HL-60 (cell line): ENCODE measurements at places on chromosomes 3 and 15.

DNA sequence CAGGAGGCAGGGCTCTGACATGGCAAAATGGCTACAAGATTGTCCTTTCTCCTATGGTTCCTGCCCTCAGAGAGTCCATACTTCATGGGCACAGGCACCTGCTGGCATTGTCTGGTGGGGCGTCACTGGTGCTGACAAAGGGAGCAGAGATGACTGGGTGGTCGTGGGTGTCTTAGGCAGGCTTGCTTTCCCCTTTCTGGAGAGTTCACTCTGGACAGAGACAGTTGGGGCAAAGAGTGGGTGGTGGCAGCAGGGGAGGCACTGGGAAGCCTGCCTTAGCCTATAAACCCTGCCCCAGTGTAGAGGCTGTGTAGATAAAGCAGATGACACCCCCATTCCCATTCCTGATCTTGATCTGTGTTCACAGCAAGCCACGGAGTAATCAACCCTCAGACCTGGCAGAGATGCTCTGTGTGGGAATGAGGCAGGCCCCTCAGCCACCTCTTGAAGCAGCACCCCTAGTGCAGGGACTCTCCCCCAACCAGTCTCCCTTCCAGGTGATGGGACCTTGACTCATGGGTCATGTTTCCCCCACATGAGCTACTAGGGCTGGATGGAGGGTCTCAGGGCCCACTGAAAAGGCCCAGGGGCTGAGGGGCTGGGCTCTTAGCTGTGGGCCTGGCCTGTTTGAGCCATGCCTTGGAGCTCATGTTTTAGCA lies 20.7 kb upstream of the DOCK3 start:
- no peak for DNase-seq

GRCh38 chr3:28682121-28682520 lies 333.5 kb upstream of the AZI2 start:
- no peak for DNase-seq

DNA sequence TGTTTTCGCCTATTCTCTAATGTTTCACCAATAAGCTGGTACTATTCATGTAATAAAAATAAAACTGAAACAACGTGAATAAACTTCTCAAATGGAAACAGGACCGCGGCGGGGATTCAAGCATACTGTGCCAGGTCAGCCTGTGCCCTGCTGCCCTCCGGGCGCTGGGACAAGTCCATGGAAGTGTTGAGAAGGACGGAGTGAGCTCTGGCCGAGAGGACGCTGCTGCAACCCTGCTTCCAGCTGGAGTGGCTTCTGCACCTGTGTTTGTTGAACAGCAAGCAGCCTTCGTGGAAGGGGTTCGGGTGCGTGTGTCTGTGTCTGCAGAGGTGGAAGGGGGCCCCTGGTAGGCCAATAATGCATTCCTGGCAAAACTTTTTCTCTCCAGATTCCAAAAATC lies 50.0 kb upstream of the PCSK6 start:
- no peak for DNase-seq

DNA sequence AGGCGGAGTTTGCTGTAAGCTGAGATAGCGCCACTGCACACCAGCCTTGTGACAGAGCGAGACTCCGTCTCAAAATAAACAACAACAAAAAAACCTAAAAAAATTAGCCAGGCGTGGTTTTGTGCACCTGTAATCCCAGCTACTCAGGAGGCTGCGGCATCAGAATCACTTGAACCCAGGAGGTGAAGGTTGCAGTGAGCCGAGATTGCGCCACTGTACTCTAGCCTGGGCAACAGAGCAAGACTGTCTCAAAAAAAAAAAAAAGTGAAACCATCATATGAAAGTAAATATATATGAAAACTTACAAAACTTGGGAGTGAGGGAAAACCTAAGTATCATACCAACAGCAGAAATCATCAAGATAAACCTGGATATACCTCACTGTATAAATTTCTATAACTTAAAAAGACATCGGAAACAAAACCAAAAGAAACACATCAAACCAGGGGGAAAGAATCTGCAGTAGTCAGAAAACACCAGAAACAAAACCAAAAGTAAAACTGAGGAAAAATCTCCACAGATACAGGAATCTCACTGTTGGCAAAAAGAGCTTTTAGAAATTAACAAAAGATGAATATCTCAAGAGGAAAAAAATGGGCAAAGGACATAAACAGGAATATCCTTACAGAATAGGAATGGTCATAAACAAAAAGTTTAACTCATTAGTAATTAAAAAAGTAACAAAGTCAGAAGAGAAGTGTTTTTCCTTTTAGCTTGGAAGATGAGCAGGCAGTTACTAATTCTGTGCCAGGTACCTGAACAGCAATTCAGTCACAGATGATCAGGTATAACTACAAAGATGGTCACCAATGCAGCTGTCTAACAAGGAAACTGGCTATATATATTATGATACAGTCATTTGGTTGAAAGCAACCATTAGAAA lies 41.3 kb downstream of the ETV5 start:
- DNase-seq = no peak

DNA sequence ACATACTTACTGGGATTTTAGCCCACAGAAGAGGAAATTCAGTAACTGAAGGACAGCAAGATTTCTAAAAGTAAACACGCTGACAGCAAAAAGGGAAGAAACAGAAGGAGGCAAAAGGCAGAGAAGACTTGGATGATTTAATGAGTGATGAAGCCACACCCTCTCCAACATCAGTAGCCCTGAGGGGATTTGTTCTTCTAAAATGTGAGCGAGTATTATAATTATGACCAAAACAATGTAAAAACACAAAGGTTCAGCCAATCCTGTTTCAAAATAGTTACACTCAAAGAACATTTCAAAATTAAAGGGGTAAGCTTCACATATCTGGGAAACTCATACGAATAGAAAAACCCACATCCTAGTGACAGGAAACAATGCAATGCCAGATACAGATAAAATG lies 25.0 kb downstream of the MCCC1 start:
- DNase-seq = no peak

- no peak for DNase-seq
Measured at GRCh38 chr15:43429687-43430086, 58.8 kb downstream of the TUBGCP4 start.

DNA sequence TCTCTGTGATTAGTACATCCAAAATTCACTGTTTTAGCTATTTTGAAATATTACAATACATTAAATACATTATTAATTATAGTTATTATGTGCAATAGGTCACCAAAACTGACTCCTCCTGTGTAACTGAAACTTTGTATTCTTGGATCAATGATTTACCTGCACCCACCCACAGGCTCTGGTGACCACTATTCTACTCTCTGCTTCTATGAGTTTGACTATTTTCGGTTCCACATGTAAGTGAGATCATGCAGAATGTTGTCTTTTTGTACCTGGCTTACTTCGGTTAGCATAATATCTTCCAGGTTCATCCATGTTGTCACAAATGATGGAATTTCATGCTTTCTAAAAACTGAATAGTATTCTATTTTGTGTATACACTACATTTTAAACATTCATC lies 43.8 kb downstream of the SLC2A2 start:
- DNase-seq = no peak

DNA sequence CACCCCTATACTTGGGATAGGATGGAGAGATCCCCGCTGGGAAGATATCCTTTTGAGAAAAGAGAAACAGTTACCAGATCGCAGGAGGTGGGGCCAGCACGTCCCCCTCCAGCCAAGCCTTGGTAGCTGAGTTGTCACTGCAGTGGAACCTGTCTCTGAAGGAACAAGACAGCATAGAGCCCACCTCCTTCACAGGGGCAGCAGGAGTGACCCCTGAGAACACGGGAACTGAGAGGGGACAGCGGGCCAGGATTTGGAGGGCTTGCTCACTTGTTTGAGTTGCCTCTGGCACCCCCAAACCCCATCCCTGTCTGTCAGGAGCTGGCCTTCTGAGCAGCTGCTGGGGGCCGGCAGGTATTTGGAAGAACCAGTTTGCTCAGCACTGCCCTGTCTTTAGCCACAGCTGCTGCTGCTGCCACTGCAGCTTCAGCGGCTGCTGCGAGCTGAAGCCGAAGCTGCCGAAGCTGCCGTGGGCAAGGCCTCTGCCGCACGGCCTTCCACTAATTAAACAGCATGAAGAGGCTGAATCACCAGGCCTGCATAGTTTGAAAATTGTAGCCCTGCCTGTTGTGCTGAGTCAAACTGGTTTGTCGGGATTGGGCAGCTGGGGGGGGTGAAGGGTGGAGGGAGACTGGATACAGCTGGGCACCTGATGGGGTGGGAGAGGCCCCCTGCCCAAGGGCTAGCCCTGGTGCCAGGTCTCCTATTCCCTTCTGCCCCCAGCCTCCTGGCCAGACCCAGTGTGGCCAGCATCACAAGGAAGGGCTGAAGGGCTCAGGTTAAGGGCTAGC lies 4.0 kb downstream of the EPHB3 start:
- DNase-seq = no peak

DNA sequence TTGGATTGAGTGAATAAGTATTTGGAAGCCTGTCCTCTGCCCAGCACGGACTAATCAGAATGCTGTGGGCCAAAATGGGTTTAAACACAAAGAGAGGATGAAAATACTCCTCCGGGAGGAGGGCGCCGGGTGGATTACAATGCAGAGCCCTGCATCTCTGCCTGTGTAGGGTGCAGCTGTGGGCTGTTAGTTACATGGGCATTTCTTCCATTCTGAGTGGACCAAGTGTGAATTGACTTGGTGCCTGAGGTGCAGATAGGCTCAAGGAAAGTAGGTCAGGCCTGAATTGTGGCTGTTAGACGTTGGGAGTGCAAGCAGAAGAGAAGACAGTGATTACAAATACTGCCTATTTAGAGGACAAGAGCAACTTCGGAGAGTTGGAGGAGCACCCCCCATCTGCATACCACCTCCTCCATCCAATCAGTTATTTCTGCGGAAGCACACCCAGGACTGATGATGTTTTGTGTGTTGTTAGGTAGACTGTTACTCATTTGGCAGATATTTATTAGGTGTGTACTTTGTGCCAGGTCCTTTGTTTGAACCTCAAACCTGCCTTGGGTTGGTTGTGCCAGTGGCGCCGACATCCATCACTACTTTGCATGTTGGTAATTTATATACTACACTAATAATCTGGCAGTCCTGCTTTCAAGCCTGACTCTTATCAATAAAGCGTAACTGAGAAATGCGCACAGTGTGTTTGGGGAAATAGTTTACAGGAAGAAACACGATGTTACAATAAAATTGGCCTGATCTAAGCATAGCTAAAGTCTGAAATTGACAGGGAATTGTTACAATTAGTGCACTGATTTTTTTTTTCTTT lies 33.0 kb downstream of the PTPRG start:
- no peak for DNase-seq

DNA sequence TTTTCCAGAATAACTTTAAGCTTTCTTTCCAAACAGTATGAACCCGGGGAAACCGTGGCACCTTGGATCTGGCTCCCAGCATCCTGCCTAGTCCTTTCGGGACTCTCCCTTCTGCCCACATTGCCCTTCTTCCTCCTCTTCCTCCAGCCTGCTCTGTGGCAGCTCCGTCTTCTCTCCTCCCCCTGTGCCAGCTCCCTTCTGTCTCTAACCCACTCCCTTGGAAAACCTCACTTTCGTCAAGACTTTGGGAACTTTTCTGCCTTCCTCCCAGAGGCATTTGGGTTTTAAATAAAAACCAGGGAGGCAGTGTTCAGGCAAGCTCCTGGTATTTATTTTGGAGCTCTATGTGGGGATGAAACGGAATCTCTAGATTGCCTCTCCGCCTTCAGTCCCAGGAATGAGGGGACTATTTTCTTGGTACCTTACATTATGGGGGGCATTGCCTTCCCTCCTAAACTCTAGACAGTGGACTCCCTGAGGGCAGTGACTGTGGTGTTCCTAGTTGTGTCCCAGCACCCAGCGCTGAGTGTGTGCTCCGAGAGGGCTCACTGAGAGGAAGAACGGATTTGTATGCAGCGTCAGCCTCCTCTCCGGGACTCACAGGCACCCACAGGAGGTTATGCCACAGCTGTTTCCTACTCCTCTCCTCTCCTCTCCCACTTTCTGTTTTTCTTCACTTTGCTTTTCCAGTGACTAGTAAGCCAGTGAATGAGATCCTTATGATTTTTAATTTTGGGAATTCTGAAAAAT lies 105.4 kb upstream of the MRPS22 start:
- no peak for DNase-seq

DNA sequence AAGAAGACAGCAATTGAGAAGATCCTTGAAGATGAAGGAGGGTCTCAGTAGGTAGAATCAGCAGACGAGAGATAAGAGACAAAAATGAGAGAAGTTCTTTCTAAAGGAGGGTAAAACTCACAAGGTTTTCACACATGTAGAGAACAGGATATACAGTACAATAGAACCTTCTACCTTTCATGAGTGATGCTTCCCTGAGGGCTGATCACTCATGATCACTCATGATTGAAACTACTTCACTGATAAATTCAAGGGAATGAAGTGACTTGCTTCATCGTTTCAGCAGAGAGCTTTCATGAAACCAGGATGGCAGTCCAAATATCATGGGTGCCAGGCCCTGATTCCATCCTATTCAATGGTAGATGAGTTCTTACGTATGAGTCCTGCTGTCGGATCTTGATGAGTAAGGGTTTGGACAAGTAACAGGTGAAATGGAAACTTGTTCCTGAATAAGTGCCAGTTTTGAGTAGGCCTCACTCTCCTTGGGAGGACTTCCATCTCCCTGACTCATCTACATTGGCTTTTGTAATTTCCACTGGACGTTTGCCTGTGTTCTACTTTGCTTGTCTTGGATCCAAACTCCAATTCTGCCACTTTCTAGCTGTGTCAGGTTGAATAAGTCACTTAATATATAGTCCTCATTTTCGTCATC lies 9.6 kb upstream of the CLDN16 start:
- DNase-seq = no peak

- no peak for DNase-seq
Measured at GRCh38 chr3:53238051-53238850, 17.6 kb downstream of the TKT start.

GRCh38 chr15:44541282-44541958 lies 4.5 kb downstream of the EIF3J start:
- no peak for DNase-seq

DNA sequence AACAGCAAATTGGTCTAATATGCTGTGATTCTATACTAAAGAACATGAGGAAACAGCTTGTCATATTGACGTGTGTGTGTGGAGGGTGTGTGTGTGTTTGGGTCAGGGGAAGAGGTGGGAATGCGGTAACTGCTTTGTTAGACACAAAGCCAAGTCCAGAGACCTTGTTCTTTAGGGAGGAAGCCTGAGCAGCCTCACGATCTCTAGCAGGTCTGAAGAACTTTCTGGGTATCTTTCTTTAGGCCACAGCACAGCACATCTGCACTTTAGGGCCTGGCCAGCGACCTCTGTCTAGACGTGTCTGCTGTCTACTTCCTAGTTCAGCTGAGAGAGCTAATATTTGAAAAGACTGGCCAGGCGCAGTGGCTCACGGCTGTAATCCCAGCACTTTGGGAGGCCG lies 220.0 kb upstream of the TPRG1 start:
- no peak for DNase-seq

- no peak for DNase-seq
Measured at GRCh38 chr15:101246391-101246790, 5.5 kb downstream of the CHSY1 start.

DNA sequence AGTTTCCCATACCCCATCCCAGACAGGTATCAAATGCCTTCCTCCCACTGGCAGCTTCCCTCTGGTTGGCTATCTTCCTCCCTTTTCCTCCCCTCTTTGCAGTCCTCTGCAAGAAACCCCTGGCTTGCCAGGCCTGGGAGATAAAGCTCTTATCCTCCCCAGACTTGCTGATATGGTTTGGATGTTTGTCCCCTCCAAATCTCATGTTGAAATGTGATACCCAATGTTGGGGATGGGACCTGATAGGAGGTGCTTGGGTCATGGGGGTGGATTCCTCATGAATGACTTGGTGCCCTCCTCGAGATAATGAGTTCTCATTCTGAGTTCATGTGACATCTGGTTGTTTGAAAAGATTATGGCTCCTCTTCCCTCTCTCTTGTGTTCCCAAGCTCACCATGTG lies 32.2 kb upstream of the SNRK start:
- no peak for DNase-seq
